Pulmonary artery endothelial cell (primary cell): ENCODE measurements at places on chromosomes 1 and 21.

DNA sequence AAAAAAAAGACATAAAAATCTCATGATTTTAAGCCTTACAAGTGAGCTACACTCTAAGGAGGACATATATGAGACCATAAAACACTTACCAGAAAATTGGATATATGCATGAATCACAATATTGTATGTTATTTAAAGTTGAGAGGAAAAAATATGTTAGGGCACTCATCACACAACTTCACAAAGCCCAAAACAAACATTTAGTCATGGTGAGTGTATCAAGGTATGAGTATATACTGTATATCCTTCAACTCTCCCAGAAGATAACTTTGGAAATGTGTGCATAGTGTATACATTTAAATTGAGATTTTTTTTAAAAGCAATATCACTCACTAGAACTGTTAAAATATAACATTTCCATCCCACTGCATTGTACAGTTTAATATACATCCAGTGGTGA is 259.3 kb downstream of the SRGAP2C start:
- DNase-seq = no peak

GRCh38 chr21:37117204-37117603 is 44.1 kb downstream of the TTC3 start:
- no peak for DNase-seq

- DNase-seq = no peak
Observed at GRCh38 chr1:22123071-22123390, 19.9 kb downstream of the WNT4 start.

DNA sequence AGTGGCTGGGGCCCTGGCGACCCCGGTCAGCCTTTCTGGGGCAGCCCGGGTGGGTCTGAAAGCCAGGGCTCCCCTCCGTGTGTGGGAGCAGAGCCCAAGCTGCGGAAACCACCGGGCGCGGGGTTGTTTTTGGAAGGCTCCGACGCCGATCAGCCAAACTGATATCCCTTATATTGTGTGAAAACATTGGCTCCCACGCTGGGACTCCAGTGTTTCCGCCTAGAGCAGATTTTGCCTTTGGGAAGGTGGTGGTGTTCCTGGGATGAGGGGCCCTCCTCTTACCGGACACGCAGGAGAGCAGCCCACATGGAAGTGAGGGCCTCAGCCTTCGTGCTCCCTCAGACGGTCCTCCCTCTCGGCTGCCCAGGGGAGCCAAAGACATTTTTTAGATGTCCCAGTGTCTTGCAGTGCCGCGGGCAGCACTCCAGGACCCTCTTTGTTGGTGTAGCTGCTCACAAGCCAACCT is 54.3 kb downstream of the NGF start:
- DNase-seq = no peak

- DNase-seq = peak; percentile 91
Observed at GRCh38 chr21:37435120-37435519, 68.5 kb downstream of the DYRK1A start.

GRCh38 chr1:7707527-7707926 is 63.6 kb upstream of the VAMP3 start:
- DNase-seq = no peak

- DNase-seq = no peak
Observed at GRCh38 chr1:96596226-96596922, 125.2 kb upstream of the PTBP2 start.

GRCh38 chr1:107787299-107787698 is 177.7 kb downstream of the VAV3 start:
- DNase-seq = no peak

DNA sequence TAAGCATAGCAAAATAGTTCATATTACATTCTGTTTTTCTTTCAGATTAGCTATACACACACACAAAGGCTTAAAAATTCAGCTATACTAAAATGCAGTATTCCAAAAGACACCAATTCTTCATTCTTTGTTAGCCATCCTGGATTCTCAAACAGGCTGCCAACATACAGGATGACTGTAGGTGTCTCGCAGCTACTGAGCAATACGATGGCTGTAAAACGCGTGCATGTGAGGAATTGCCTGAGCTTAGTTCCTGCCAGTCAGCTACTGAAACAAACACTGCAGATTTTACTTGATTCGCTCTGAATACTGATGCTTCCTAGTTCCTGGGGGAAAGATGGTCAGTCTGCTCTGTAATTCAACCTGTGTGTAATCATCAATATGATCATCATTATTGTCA is 24.7 kb upstream of the HMGN1 start:
- no peak for DNase-seq

DNA sequence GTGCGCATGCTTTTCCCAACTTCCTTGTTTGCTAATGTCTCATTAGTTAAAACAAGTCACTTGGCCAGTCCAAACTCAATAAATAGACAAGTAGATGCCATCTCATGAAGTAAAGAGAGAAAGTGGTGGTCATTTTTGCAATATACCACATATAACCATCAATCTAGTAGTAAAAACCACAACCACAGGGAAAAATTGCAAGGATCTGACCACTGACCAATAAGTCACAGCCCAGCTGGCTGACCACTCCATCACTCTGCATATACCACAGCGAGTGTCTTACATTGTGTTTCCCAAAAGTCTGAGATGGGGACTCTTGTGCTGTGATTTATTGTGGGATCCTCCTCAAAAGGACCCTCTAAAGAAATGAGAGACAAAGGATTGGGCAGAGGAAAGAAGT is 76.0 kb downstream of the FH start:
- DNase-seq = no peak

DNA sequence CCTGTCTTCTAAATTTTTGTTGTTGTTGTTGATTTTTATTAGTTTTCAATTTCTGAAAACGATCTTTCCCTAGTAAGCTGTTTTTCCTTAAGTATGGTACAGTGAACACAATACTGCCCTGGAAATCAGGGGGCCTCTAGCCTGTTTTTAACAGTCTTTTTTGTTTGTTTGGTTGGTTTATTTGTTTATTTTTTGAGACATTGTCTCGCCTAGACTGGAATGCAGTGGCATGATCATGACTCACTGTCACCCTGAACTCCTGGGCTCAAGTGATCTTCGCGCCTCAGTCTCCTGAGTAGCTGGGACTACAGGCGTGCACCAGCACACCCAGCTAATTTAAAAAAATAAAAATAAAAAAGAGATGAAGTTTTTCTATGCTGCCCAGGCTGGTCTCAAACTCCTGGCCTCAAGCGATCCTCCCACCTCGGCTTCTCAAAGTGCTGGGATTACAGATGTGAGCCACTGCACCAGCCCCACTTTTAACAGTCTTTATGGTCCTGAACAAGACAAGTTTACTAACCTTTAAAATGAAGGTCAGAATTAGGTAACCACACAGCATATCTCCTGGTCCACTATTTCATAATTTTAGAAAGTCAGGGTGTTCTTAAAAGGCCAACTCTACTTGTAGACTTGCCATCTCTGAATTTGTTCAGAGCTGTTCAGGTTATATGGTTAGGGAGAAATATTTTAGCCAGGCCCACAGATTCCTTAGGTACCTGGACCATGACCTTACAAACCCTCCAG is 35.4 kb downstream of the TBCE start:
- no peak for DNase-seq

DNA sequence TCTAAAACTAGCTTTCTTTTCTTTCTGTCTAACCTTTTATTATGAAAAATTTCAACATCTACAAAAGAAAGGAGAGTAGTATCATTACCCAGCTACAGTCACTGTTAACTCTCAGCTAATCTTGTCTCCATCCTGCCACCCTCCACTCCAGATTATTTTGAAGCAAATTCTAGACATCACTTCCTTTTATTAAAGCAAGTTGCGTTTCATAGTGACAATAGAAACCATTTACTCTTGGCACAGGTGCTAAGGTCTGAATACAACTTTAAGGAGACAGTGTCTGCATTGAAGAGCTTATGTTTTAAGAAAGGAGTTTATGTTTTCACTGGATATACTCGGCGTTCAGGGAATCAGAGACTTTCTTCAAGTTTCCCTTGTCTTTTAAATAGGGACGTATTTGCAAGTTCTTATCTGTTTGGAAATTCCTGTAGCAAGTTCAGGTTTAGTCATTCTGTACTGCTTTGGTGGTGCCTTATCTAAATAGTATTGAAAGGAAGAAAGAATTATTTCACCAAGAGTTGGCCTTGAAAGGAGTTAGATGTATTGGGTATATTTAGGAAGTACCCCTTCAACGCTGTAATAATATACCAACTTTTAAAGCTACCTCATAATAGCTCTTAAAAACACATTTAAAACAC is 42.7 kb downstream of the ITSN1 start:
- no peak for DNase-seq

DNA sequence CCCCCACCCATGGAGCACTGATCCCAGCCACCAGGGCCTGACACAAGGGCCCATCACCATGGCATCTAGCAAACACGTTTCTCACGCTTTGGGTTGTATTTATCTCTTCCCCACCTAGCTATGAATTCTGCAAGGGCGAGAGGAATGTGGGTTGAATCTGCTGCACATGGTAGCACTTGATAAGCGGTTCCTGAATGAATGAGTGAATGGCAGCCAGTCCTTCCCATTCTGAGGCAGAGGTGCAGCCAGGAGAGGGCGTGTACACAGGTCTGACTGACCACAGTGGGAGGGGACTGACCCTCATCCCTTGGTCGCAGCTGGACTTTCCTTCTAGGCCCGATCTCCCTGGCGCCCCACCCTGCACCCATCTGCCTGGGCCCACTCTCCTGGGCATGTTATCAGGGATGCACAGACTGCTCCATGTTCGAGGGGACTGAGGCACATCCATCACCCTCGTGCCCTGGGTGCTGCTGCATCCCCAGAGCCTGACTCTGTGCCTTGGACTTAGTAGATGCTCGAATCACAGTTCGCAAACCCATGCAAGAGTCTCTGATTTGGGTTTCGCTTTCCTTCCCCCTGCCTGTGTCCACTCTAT is 1.0 kb downstream of the RD3 start:
- DNase-seq = no peak

DNA sequence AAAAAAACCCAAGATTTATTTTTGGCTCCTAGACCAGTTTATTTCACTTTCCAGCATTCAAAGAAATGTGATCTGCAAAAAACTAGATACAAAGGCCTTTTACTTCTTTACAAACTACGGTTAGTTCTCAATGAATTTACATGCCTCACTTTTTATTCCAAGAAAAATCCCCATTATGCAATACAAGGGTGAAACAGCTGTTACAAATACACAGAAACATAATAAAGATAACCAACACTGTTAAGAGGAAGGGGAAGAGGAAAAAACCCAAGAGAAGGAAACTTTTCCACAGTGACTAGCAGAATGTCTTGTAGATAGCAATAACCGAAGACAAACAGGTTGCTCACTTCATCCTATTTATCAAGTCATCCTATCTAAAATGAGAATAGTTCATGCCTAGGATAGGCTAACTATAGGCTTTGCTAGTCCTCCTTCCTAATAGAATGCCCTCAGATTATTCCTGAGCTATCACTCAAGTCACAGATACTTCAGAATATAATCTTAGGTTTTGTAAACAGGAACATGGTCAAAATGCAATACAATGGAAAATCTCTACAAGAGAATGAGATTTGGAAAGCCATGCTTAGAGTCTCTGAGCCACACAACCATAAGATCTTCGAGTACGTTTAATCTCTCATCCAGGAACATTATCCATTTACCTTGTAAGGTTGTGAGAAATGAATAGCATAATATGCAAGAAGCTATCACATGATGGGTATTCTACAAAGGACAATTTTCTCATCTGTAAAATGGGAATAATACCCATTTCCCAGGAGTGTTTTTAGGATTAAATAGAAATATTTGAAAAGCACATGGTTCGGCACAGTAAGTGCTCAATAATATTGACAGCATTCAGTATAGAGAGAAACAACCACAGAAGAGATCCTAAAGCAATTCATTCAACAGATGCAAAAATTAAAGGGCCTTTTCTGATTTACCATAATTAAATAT is 5.4 kb downstream of the PNRC2 start:
- DNase-seq = no peak

- no peak for DNase-seq
Observed at GRCh38 chr1:60425528-60425927, 352.0 kb upstream of the C1orf87 start.

DNA sequence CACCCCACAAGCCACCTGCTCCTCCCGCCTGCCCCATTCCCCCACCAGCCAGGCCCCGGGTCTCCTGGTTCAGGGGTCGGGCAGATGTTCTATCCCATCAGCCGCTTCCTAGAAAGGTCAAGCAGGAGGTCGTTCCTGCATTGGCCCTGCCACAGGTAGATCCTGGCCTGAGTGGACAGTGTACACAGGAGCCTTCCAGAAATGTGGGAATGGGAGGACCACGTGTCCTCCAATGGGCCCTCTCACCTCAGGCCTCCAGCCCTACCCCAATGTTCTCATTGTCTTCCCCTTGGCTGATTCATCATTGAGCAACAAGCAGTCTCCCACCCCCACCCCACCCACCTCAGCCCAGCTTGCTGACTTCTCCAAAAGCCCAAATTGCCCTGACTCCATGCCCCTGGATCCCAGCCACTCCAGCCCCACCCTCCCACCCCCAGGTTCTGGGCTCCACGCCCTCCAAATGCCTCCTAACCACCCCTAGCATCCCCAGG is 2.1 kb downstream of the S100A16 start:
- DNase-seq = no peak

DNA sequence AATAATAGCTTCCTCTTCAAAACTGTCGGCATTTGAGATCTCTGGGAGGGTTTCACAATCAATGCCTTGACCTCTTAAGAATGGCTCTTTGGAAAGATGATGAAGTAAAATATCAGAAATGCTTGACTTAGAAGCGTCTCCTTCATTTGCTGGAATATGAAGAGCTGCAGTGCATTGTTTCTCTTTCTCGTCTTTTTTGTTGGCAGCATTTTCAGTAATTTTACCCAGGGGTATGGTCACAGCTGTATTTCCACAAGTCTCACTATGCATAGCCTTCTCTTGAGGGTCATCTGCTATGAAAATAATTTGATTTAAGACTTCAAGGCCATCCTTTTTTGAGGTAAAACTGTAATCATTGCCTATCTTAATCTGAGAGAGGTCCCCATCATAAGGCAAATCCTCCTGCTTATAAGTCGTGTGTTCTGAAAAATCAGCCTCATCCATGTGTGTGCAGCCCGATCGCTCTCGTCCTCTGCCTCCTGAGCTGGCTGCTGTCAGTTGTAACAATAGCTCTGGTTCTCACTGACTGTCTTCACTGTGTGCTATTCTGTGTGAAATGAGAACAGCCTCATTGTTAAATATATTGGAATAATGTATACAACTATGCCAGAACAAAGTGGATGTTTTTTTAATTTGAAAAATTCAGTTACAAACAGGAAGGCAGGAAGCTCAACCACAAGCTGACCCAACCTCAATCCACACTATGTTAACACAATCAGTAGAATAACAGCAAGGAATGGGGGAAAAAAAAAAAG is 4.5 kb downstream of the AKNAD1 start:
- no peak for DNase-seq

DNA sequence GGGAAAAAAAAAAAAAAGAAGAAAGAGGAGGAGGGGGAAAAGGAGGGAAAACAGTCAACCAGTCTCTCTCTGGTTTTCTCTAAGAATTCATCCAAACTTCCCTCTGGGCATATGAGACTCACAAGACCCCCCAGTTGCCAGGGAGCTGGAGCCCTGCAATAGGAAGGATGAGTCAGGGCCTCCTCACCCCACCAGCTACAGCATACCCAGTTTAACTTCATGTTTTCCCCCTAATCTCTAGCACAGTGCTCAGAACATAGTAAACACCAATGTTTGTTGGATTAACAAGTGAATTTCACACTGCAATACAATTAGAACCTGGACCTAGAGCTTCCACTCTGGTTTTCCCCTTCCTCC is 7.8 kb downstream of the F11R start:
- DNase-seq = no peak
